ENCODE measurements at places on chromosomes 4 and X.
A peak's percentile ranks its signal among the peaks of the same experiment; 100 is the strongest.

GRCh38 chrX:18855919-18856644 is 127.8 kb downstream of the PHKA2 start:
- DNase-seq: peak; percentile 9

GRCh38 chr4:82776925-82777542 is 21.6 kb downstream of the SCD5 start:
- DNase-seq: no peak

DNA sequence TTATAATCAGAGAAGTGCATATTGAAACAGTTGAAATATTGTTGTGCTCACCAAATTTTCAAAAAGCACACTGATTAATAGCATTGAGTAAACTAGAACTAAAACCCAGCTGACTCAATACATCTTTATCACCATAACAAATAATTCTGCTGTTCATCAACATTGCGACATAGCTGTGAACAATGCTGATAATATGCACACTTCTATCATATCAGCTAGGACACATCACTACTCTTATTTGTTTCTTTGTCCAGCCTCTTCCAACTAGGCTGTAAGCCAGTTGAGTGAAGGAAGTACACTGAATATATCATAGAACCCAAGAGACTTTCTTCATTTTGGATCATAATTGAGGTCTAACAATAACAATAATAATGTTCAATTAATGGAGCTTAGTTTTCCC is 349.7 kb downstream of the IQCM start:
- DNase-seq: no peak

- DNase-seq: no peak
Observed at GRCh38 chr4:186227221-186227620, at the start of gene KLKB1. KLKB1 (plus strand) TSS chr4:186227507; CDS start chr4:186228196, 689 bp downstream.

- DNase-seq: no peak
Observed at GRCh38 chr4:26020881-26021280, 106.9 kb downstream of the SMIM20 start.

DNA sequence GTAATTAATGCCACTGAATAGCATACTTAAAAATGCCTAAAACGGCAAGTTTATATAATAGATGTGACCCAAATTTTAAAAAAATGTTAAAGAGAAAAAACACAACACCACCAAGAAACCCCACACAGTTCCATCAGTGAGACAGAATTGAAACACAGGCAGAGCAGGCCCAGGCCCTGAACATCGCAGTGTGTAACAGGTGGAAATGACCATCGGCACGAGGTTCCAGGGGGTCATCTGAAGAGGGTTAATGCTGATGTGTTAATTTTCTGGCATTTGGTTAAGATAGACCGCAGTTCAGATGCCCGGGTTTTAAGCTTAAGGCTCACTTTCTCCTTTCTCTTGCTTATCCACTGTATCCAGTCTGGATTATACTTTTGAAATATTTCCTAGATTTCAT is 66.8 kb downstream of the ANAPC4 start:
- DNase-seq: no peak

DNA sequence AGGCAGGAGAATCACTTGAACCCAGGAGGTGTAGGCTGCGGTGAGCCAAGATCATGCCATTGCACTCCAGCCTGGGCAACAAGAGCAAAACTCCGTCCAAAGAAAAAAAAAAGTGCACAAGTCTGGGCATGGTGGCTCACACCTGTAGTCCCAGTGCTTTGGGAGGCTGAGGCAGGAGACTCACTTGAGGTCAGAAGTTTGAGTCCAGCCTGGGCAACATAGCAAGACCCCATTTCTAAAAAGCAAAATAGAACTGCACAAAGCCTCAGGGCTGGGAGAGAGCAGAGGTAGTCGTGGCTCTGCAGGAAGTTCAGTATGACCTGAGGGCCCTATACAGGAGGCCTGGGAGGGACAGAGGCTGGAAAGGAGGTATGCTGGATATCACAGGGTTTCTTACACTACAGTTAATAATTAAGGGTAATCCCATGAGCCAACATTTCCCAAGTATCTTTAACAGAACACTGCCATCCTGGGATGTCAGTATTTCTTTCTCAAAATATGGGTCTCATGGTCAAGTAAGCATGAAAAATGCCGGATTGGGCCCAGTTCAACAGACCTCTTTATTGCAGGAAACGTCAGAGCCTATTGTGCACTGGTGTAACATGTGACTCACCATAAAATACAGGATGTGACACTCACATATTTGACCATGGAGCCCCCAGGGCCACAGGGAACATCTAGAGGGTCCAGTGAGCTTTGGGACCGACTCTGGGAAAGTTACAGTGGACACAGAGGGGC is 37.8 kb downstream of the ACSL1 start:
- DNase-seq: no peak

DNA sequence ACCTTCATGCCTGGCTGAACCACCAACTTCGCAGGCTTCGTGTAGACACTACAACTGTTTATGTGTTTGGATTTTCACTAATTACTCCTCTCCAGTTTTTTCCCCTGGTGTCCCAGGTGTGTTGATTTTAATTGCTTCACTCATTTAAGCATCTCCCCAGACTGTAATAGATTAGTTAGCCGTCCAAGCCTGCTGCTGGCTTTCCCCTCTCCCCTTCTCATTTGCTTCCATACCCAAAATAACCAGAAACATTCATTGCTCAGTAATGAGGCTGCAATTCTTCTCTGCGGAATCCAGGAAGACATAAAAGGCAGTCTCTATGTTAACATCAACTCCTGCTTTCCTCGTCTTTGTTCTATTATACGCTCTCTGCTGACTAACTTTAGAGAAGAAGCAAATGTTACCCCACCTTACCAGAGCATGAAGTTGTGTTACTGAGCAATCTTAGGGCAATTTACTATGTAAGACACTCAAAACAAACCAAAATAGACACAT is 37.9 kb upstream of the SCRG1 start:
- no peak for DNase-seq

DNA sequence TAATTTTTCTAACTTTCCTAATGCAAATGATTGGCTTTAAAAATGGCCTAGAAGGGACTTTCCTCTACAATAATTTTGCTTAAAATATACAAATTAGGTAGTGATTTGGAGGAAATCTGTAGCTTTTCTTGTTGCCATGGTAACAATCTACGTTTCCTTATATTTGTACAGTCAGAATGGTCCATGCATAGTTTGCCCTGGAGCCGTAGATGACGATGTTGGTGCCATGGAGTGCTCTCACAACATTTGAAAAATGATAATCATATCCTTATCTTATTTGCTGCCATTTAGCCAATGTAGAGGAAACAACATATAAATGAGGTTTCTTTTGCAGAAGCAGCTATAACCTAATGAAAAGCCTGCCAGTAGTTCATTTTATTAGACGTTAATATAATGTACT is 89.0 kb upstream of the NMU start:
- no peak for DNase-seq

DNA sequence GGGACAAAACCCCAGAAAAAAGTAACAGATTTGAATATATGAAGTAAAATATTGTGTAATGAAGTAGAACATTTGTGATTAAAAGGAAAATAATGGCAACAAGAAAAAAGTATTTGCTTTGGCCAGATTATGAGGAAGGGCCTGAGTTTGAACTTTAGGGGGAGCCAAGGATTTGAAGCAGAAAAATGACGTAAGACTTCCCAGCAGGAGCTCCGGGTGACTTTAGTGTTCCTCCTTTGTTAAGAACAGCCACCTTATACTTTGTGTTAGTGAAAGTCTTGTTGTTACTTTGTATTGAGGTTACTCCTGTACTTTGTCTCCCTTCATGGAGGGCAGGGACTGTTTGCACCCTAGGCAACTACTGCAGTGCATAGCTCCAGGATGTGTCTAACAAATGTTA is 41.1 kb downstream of the DCUN1D4 start:
- DNase-seq: no peak

DNA sequence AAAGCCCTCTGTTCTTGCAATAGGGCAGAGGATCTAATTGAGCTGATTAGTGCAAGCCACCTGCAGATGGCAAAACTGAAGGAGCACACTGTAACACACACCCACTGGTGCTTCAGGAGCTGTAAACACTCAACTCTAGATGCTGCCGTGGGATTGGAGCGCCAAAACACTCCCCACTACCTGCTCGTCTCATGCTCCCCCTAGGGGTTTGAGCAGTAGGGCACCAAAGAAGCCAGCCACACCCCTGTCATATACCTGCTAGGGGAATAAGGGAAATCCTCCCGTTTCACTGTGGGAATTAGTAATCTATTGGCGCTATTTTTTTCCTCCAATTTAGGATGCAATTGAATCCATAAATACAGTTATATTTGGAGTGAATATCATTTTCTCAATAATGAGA is 360.2 kb downstream of the GLUD2 start:
- DNase-seq: no peak

- no peak for DNase-seq
Observed at GRCh38 chr4:9898596-9899305, 117.3 kb downstream of the DRD5 start.

DNA sequence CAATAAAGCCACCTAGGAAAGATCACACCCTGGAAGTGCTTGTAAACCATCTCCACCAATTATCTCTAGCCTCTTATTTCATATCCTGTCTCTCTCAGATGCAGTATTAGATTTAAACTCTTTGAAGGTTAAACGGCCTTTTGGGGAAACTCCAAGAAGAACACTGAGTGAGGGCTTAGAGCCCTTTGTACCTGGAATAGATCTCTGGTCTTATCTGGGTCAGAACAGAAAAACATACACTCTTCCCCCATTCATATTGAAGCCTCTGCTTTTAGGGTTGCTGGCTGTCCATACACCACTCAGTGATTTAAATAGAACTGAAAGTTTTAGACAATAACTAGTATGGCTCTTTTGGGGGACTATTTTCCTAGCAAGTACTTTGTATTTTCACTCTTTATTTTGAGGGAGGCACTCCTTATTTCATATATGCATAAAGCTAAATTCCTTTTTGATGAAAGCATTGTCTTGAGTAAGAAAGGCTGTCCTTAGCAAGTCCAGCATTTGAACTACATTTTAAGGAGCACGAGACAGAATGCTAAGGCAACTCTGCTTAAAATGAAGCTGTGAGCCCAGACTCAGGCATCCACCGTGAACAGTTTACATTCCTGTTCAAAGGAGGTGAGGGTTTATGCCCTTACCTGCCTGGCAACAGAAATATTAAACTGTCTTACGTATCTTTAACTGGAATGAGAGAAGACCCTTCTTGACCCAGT is 17.4 kb downstream of the YY2 start:
- no peak for DNase-seq

DNA sequence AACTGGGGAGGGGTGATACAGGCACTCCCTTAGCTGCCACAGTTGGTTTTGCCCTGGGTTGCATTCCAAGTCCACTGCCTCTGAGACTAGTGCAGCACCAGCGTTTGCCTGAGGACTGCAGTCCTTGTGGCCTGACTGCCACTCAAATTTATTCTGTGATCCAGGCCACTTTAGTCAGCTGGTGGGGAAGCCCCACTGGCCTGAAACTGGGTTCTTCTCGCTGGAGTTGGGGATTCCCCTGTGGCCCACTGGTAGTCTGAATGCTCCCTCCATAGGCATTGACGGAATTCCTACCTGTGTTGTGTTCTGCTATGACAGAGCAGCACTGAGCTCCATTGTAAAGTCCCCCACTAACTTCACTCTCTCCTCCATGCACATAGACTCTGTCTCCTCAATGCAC is 63.8 kb downstream of the PTPN13 start:
- DNase-seq: no peak

DNA sequence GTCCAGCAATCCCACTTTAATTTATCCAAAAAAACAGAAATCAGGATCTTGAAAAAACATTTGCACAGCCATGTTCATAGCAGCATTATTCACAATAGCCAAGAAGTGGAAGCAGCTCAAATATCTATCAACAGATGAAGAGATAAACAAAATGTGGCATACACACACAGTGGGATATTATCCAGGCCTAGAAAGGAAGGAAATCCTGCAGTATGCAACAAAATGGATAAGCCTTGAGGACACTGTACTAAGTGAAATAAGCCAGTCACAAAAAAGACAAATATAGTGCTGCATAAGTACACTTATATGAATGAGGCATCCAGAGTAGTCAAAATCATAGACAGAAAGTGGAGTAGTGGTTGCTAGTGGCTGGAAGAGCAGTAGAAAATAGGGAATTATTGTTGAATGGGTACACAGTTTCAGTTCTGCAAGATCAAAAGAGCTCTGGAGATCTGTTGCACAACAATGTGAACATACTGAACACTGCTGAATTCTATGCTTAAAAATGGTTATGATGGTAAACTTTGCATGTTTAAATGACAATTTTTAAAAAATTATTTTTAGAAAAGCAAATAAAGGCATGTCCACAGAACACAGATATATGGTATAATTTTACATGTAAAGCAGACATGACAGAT is 25.6 kb downstream of the CHM start:
- no peak for DNase-seq

GRCh38 chr4:177596035-177596434 is 153.8 kb upstream of the AGA start:
- DNase-seq: no peak

DNA sequence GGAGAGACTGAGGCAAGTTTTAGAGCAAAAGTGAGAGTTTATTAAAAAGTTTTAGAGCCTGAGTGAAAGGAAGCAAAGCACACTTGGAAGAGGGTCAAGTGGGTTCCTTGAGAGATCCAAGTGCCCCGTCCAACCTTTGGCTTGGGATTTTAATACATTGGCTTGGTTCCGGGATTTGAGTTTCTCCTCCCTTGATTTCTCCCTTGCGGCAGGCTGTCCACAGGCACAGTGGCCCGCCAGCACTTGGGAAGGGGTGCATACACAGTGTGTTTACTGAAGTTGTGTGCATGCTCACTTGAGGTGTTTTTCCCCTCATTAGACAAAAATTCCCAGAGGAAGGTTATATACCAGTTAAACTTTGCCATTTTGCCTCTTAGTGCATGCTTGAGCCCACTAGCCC is 333.5 kb downstream of the PCDH18 start:
- no peak for DNase-seq

- DNase-seq: no peak
Observed at GRCh38 chr4:100935090-100935489, 412.2 kb downstream of the PPP3CA start.

GRCh38 chr4:63788271-63788670 is 621.0 kb downstream of the TECRL start:
- DNase-seq: no peak

GRCh38 chr4:73596001-73596400 is 24.2 kb downstream of the RASSF6 start:
- no peak for DNase-seq

GRCh38 chr4:116027311-116027710 is 913.9 kb upstream of the NDST4 start:
- DNase-seq: no peak

DNA sequence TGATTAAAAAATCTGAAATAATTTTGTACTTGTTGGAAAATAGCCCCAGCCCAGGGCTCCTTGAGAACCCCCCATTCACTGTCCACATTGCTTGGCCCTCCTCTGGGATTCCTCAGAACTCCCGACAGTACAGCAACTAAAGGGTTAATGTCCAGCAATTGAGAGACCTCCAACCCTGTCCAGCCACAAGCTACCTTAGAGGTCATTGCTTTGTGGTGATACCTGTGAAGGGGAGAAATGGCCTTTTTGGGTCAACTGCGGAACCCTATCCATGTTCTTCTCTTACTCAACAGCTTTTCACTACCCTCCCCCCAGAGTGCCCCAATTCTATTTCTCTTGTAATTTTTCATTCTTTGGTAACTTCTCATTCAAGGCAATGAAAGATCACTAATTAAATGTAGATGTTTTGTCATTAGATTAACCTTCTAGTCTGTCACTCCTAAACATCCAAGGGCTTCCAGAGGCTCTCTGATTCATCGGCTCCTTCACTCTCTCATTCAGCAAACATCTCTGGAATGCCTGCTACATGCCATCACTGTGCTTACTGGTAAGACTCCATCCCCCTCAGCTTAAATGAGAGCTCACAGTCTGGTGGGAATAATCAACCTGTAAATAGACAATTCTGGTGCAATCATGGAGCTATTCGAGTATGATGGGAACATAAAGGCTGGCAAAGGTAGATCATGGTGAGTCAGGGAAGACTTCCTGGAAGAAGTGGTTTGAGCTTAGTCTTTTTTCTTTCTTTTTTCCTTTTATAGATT is 241.4 kb upstream of the PGRMC2 start:
- no peak for DNase-seq
